Heart right ventricle (tissue), 16 donors: ENCODE measurements at places on chromosomes 3 and 15. TPM values are rescaled to one million over a fixed set of nuclear protein-coding genes. Genes with fewer than 3 reads are reported as not detected.

DNA sequence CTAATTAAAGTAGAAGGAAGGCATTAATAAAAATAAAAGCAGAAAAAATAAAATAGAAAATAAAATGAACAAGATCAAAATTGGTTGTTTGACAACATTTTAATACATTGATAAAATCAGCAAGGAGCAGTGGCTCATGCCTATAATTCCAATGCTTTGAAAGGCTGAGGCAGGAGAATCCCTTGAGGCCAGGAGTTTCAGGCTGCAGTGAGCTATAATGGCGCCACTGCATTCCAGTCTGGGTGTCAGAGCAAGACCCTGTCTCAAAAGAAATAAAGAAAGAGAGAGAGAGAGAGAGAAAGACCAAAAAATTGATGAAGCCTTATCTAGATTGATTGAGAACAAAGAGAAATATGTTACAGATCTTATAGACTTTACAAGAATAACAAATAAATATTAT lies 2.1 kb downstream of the XCR1 start:
- no peak for DNase-seq

DNA sequence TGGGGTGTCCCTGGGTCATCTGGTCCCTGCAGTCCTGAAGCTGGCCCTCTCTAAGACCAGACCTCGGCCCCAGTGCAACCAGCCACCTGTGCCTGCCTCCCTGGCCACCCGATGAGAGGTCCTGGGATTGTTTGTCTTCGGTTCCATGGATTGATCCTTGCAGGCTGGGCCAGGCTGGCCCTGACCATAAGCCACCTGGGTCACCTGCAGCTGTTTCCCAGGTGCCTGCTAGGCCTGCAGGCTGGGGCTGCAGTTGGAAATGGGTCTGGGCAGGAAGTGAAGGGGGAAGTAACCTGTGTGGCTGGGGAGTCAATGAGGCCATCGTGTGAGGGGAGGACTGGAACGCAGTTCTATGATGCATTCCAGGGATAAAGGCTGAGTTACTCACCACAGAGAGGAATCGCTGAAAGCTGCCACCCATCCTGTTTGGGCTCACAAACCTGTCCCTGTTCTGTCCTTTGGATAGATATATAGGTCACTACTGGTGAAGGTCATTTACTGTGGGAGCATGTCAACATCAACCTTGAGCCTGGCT lies 30.9 kb upstream of the VPS8 start:
- no peak for DNase-seq

GRCh38 chr3:108312656-108313055 lies 16.3 kb downstream of the HHLA2 start:
- DNase-seq, result no peak

GRCh38 chr15:42721916-42722315 lies 15.0 kb downstream of the CDAN1 start:
- no peak for DNase-seq

DNA sequence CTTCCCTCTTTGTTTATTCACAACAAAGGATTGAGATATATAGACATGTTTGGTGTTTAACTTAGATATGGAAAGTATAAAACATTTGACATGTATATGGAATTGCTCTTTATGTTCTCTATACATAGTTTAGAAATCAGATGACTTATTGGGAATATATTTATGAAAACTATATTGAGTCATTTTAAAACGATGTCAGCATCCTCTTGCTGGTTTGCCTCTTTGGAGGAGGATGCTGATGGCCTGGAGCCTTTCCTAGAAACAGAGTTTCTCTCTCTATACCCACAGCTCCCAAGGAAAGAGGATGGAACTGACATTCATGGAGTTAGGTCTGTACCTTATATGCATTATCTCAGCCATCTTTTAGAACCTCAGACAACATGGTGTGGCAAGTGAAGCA lies 40.3 kb downstream of the ZBTB38 start:
- no peak for DNase-seq

GRCh38 chr15:83858820-83859505 lies 205.0 kb downstream of the ADAMTSL3 start:
- DNase-seq, result no peak

The FBN1 gene
- total RNA-seq, result 47.7 TPM

The AGBL1 gene
- not detected for total RNA-seq

The C2CD4B gene
- 2.4 TPM for total RNA-seq
